ENCODE measurements at places on chromosomes 5 and 9.

- no peak for DNase-seq
Measured at GRCh38 chr9:99069546-99069945, 35.4 kb upstream of the TGFBR1 start.

DNA sequence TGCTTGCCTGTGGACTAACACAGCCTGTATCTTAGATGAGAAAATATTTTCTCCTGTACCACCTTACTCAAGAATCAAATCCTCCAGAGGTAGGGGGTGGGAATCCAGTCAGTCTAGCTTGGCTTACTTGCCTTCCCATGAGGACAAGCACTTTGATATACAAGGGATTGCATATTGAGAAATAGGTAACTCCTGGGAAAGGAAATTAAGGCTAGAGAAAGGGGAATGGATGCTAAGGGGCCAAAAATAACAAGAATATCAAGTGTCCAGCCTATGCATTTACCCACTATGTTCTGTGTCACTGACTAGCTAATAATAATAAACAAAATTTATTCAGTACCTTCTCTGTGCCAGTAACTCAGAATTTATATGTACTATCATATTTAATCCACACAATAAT lies 21.4 kb upstream of the SNX2 start:
- no peak for DNase-seq

DNA sequence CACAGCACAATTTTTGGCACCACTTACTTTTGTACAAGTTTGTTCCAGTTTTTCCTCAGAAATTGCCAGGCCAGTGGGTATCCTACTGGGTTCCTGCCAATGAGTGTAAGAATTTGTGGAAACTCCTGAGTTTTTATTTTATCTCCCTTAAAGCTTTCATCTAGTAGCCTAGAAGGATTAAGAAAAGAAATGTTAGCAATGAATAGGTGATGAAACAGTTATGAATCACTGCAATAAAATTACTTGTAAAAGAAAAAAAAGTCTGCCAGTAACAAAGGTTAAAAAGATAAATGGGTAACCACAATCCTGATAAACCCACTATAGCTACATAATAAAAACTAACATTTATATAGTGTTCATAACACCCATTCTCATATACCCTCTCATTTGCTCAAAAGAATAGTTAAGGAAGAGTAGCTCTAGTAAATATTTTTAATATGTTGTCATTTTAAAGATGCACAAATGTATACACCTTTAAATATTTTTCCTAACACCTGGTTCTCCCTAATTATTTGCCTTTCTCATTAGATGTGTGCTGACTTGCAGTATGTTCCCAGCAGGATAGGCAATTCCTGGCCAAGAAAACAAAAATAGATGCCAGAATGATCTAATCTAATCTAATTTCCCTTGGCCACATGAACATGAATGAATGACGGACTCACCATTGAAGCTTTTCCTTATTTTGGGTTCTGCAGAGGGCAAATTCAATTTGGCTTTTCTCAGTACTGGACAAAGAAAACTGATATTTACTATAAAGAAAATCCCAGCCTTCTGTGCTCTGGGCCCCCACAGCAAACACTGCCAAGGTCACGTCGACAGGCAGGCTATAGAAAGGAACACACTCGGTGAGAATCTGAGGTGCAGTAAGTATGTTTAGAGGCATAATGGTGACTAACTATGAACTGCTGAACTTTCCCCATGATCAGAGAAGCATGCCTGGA lies 26.4 kb downstream of the ERAP1 start:
- peak; percentile 62 for DNase-seq

GRCh38 chr5:25481463-25481862 lies 836.7 kb upstream of the CDH10 start:
- DNase-seq: no peak

DNA sequence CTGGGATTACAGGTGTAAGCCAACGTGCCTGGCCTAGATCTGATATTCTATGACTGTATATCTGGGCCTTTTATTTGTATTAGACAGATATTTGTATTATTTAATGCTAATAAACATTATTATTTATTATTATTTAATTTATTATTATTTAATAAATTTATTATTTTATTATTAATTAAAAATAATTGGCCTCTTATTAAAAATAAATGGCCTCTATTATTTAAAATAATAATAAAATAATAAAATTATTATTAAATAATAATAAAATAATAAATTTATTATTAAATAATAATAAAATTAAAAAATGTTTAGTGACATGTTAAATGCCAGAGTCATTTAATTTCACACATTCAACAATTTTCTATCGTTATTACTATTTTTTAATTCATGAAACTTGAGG lies 9.8 kb upstream of the COL15A1 start:
- no peak for DNase-seq

GRCh38 chr5:90264689-90265544 lies 144.6 kb downstream of the CETN3 start:
- DNase-seq: peak; percentile 72

DNA sequence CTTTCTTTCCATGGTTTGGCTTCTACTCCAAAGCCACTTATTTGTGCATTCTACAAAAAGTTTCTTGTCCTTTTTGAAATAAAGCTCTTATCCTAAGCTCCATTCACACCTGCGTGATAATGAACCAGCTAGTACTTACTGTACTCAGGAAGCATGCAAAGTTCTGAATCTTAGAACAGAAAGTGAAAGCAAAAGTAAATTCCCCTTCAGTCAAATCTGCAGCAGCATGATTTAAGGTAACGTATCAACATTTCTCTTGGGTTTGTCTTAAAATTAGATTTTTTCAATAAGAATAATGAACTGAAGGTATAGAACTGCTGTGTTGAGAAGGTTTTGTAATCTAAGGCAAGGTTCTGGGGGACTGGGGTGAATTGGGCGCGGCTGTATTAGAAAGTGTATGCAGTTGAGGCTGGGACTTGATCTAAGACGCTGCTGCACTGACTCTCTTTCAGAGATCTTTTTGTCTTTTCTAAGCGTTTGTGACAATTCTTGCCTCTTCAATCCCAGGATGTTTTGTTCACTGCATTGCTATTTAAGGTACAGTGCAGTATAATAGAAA lies at the start of gene ERAP2:
Gene ERAP2, plus strand, starts transcription at position 209 of the 559 bp plus-strand sequence. CDS start 3,186 bp downstream, outside the sequence.
- peak; percentile 67 for DNase-seq
